ENCODE measurements at places on chromosomes 2 and 18. TPM values are rescaled to one million over a fixed set of nuclear protein-coding genes. Genes with fewer than 3 reads are reported as not detected.

GRCh38 chr2:228532233-228532632 is 350.7 kb upstream of the SPHKAP start:
- H3K4me1 ChIP-seq, result no peaks in the 10 kb centered on the region
- no peaks in the 10 kb centered on the region for H3K27me3 ChIP-seq
- H3K36me3 ChIP-seq, result no peaks in the 10 kb centered on the region
- no peak for DNase-seq
- H3K4me3 ChIP-seq, result no peak overlapping the region

GRCh38 chr2:121256720-121257479 is 28.1 kb downstream of the TFCP2L1 start:
- H3K4me1 ChIP-seq, result no peaks in the 10 kb centered on the region
- H3K27ac ChIP-seq, result no peak overlapping the region
- H3K27me3 ChIP-seq, result peaks cover 4% of the 10 kb centered on the region
- H3K4me3 ChIP-seq, result no peak overlapping the region

Gene DSEL
- total RNA-seq, result not detected

GRCh38 chr2:2484301-2484700 is 153.2 kb upstream of the MYT1L start:
- no peaks in the 10 kb centered on the region for H3K36me3 ChIP-seq
- H3K27me3 ChIP-seq, result peaks cover 1% of the 10 kb centered on the region
- H3K4me3 ChIP-seq, result no peak overlapping the region
- H3K4me1 ChIP-seq, result no peaks in the 10 kb centered on the region
- H3K27ac ChIP-seq, result no peak overlapping the region
- DNase-seq, result peak; percentile 18

GRCh38 chr18:24791751-24792545 is 331.5 kb downstream of the HRH4 start:
- no peak overlapping the region for H3K4me3 ChIP-seq
- H3K27me3 ChIP-seq, result peaks cover 3% of the 10 kb centered on the region
- no peaks in the 10 kb centered on the region for H3K36me3 ChIP-seq
- DNase-seq, result no peak

Gene CYBRD1
- total RNA-seq, result 4.7 TPM

Gene CD8A
- total RNA-seq, result 1.3 TPM

GRCh38 chr2:120927265-120927628 is 191.6 kb downstream of the GLI2 start:
- no peak for DNase-seq
- no peaks in the 10 kb centered on the region for H3K36me3 ChIP-seq
- H3K4me3 ChIP-seq, result no peak overlapping the region
- H3K27me3 ChIP-seq, result no peaks in the 10 kb centered on the region
- no peaks in the 10 kb centered on the region for H3K4me1 ChIP-seq

Data from activated CD4-positive, alpha-beta T cell treated with anti-CD3 and anti-CD28 coated beads, Interleukin-2, amount 10 ng/mL, durations not matched to agents 24 days and 14 days (primary cell).